ENCODE measurements at places on chromosomes 12 and 14.

DNA sequence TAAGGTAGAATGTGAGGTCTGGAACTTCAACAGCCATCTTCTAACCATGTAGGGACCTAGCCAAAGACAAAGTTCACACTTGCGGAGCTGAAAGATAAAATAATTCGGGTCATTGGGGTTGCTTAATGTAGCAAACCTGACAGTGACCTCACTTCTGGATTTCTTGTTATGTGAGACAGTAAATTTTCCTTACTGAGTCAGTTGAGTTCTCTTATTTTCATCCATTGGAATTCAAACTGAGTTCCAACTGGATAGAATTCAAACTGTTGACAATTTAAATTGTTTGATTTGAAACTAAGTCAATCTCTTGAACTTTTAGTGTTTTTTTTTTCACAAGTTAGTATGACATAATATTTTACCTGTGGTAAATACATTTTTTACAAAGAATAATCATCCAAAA, 406.5 kb downstream of the ADAMTS20 start:
- no peak for DNase-seq

- DNase-seq = no peak
These were observed 40.4 kb downstream of the KICS2 start for GRCh38 chr12:64181430-64182291.

GRCh38 chr14:71783088-71783487, 149.1 kb upstream of the RGS6 start:
- DNase-seq = no peak

GRCh38 chr14:61503167-61503801, 181.9 kb downstream of the PRKCH start:
- no peak for DNase-seq

DNA sequence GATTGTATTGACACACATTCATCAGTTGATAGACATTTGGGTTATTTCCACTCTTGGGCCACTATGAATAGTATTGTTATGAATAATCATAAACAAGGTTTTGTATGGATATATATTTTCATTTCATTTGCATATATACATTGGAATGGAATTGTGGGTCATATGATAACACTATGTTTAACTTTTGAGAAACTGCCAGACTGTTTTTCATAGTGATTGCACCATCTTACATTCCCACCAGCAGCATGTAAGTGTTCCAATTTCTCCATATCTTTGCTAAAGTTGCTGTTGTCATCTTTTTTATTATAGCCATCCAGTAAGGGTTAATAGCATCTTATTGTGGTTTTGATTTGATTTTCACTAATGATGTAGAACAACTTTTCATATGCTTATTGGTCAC, 198.5 kb upstream of the PPFIA2 start:
- no peak for DNase-seq

DNA sequence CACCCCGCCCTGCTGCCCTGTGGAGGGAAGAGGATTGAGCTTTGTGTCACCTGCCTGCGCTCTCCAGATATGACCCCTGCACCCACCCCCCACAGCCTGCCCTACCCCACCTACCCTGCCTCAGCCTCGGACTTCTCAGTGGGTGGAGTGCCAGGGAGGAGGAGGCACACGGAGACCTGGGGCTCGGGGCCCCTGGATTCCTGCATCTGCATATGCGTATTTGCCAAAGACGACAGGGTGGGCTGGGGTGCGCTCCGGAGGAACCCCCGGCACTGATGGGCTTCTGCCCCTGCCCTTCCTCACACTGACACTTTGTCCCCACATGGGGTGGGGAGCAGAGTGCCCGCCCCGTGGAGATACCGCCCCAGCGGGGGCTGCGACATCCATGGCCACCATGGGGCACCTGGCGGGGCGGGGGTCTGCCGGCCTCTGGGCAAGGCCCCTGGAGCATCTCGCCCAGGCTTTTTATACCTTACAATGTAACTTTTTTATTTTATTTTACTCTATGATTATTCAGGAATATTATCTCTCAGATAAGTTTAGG, 206.0 kb downstream of the TSPAN9 start:
- no peak for DNase-seq

GRCh38 chr14:98826618-98827017, 445.4 kb downstream of the BCL11B start:
- no peak for DNase-seq

GRCh38 chr14:75044322-75044721, 6.9 kb downstream of the MLH3 start:
- DNase-seq = no peak

- no peak for DNase-seq
These were observed 211.1 kb downstream of the ALG10B start for GRCh38 chr12:38527631-38528030.

- DNase-seq = no peak
These were observed 347.4 kb downstream of the DPF3 start for GRCh38 chr14:72546344-72547016.

DNA sequence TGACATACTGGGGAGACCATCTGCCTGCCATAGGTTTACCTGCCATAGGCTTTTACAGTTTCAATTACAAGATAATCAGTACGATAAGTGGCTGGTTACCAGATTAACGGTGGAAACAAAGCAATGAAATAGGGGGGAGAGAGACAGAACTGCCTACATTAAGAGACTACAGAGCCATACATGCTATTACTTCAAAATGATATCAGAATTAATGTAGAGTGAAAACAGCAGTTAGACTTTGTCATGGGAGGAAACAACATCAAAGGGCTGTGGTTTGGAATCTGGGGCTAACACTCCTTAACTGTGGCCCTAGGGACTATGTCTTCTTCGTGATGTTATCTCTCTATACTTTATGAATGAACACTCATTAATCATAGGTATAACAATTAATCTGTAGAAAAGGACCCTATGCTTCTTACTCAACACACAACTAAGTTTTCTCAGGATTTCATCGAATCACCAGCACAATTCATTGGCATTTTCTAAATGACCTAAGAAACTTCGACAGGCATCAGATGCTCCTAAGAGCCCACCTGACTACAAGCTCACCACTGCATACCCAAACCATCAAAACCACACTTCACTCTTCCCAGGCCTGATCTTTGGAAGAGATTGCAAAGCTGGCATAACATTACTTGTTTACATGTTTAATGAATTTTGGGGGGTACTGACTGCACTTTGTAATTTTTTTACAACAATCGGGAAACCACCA, 475.6 kb upstream of the SOX5 start:
- no peak for DNase-seq

GRCh38 chr12:119157978-119158377, 20.8 kb upstream of the HSPB8 start:
- no peak for DNase-seq

- DNase-seq = no peak
These were observed 316.4 kb downstream of the ZFP36L1 start for GRCh38 chr14:68476212-68477109.
